ENCODE measurements at places on chromosomes 7 and 10.

- no peak for DNase-seq
- no peaks in the 10 kb centered on the region for H3K27me3 ChIP-seq
These were observed 4.7 kb downstream of the CASD1 start for GRCh38 chr7:94514140-94514889.

GRCh38 chr10:26242706-26243350, 26.3 kb downstream of the GAD2 start:
- H3K4me1 ChIP-seq, result no peaks in the 10 kb centered on the region
- no peaks in the 10 kb centered on the region for H3K27me3 ChIP-seq
- DNase-seq, result no peak
- no peak overlapping the region for H3K4me3 ChIP-seq
- no peaks in the 10 kb centered on the region for H3K36me3 ChIP-seq
- no peak overlapping the region for H3K27ac ChIP-seq

- H3K27me3 ChIP-seq, result peaks cover 44% of the 10 kb centered on the region
- H3K4me1 ChIP-seq, result no peaks in the 10 kb centered on the region
- H3K27ac ChIP-seq, result no peak overlapping the region
- H3K36me3 ChIP-seq, result no peaks in the 10 kb centered on the region
- no peak for DNase-seq
These were observed 2.4 kb upstream of the MEOX2 start for GRCh38 chr7:15688911-15689310.

GRCh38 chr7:630539-630938, 96.0 kb upstream of the DNAAF5 start:
- DNase-seq, result no peak
- no peaks in the 10 kb centered on the region for H3K27me3 ChIP-seq
- no peaks in the 10 kb centered on the region for H3K36me3 ChIP-seq
- no peak overlapping the region for H3K4me3 ChIP-seq
- H3K4me1 ChIP-seq, result no peaks in the 10 kb centered on the region

DNA sequence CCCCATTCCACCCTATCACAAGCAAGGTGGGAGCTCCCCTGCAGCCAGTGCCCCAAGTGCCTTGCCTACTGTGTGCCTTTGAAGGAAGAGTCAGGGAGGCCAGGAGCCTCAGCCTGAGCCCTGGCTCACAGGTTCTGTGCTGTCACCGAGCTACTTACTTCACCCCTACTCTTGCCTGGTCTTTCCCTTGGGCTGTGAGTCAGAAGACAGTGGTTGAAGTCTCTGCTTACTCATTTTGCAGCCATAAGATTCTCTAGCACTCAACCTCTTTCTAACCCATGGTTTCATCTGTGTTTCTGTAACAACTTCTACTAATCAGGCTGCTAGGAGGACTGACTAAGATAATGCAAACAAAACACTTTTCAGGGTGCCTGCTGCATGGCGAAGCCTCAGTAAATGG, 114.5 kb downstream of the PLCE1 start:
- no peak for DNase-seq
- H3K4me1 ChIP-seq, result no peaks in the 10 kb centered on the region
- no peak overlapping the region for H3K4me3 ChIP-seq
- no peak overlapping the region for H3K27ac ChIP-seq
- no peaks in the 10 kb centered on the region for H3K27me3 ChIP-seq

- peaks cover 5% of the 10 kb centered on the region for H3K4me1 ChIP-seq
- peaks cover 4% of the 10 kb centered on the region for H3K27me3 ChIP-seq
- H3K27ac ChIP-seq, result no peak overlapping the region
- no peak for DNase-seq
- H3K4me3 ChIP-seq, result no peak overlapping the region
- no peaks in the 10 kb centered on the region for H3K36me3 ChIP-seq
These were observed 110.3 kb upstream of the ANLN start for GRCh38 chr7:36279200-36279925.

GRCh38 chr10:44706745-44707144, 204.4 kb upstream of the TMEM72 start:
- H3K27me3 ChIP-seq, result no peaks in the 10 kb centered on the region
- no peaks in the 10 kb centered on the region for H3K4me1 ChIP-seq
- no peak overlapping the region for H3K27ac ChIP-seq

DNA sequence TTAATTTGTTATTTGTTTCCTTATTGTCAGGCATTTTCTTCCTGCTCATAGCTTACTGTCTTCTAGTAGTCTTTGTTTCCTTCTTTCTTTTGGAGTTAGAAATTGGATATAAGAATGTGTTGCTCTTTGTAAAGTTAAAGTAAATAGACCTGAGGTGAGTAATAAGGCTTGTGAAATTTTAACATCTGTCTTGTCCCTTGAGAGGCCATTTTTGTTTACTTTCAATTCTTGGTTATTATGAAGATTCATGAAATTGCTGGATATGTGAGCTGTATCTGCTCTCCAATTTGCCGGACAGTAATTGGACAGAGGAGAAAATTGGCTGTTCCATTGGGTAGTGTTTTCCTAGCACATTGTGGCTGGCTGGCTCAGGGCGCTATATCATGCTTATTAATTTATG, 260.7 kb downstream of the EXOC4 start:
- H3K4me3 ChIP-seq, result no peak overlapping the region
- no peak for DNase-seq
- no peaks in the 10 kb centered on the region for H3K4me1 ChIP-seq

DNA sequence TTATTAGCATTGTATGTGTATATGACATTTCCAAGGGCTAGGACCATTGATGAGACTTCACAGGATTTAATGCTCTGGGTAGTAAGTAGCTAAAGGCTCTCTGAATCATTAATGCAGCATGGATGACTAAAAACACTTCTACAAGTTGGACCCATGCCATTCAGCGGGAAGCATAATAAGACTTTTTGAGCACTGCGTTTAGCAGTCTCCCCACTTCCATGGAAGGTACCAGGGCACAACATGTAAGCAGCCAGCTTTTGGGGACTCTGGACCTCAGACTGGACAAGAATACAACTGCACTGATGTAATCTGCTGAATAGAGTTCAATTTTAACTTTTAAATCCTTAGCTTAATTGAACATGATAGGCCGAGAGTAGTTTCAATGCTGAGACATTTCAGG, 191.7 kb upstream of the IMMP2L start:
- peaks cover 3% of the 10 kb centered on the region for H3K36me3 ChIP-seq
- H3K4me3 ChIP-seq, result no peak overlapping the region
- H3K27me3 ChIP-seq, result no peaks in the 10 kb centered on the region
- DNase-seq, result no peak

DNA sequence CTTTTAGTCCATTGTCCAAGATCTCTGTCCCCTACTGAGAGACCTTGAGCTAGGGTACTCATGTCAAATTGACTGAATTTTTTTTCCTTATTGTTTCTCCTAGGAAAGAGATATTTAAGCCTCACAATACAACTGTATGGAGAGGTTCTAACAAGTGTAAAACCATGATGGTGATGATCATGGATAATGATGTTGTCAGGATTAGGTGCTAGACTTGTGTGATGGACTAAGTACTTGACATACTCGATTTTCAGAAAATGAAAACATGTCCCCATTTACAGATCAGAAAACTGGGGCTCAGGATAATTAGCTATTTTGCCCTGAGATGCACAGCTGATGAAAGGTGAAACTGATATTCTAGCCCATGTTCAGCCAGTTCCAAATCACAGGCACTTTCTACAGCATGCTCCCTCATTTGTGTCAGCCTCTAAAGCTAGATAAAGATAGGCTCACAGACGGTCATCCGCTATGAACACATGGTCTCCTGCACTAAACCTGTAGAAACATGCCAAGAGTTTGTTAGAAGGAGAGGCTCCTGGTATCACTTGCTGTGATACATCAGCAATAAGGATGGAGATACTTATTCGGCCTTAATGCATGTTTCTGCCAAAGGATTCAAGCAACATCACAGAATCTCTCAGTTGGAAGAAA, 67.6 kb downstream of the CREB3L2 start:
- H3K27me3 ChIP-seq, result no peaks in the 10 kb centered on the region
- DNase-seq, result no peak
- H3K4me1 ChIP-seq, result peaks cover 33% of the 10 kb centered on the region
- no peak overlapping the region for H3K4me3 ChIP-seq
- peak overlapping the region; percentile 16 for H3K27ac ChIP-seq

DNA sequence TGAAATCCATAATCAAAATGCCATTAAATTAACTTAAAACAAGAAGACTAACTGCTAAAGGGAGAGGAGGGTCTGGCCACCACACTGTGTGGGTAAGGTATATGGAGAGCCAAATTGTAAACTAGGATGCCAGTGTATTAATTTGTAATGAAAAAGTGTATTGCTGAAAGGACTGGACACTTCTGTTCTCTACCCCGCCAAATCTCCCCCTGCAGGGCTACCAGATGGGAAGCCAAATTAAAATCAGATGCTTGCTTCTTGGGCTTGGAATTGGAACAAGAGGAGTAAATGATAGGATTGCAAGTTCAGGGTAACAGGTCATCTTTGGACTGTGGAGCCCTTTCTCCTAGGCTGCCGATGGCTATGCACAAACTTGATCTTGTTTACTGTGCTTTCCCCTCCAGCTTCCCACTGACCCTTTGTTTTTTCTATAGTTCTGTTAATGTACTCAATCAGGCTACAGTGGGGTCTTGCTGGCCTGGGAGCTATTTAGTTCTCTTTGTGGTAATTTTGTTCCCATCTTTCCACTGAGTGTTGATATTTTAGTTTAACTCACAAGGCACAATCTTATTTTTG, 932.1 kb upstream of the C7orf33 start:
- H3K36me3 ChIP-seq, result no peaks in the 10 kb centered on the region
- no peak for DNase-seq
- no peak overlapping the region for H3K27ac ChIP-seq
- H3K4me1 ChIP-seq, result no peaks in the 10 kb centered on the region
- no peaks in the 10 kb centered on the region for H3K27me3 ChIP-seq

GRCh38 chr10:75655791-75656451, 224.5 kb downstream of the LRMDA start:
- no peak for DNase-seq
- H3K27me3 ChIP-seq, result peaks cover 3% of the 10 kb centered on the region
- H3K4me3 ChIP-seq, result no peak overlapping the region

DNA sequence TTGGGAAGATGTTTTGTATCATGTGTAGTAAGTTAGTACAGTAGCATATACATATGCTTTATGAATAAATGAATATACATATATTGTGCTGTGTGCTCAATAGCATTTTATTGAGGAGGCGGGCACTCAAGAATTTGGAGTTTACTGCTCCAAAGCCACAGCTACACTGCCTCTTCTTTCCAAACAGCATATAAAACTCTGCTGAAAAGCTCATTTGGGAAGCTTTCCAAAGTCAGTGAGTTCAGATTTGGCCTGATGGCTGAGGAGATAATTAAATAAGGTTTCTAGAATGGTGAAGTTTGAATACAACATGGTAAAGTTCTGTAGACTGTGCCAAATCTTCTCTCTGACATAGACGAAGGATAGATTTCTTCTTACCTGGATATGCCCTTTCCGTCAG, 29.8 kb downstream of the CDK1 start:
- no peaks in the 10 kb centered on the region for H3K36me3 ChIP-seq
- peaks cover 3% of the 10 kb centered on the region for H3K4me1 ChIP-seq
- H3K27ac ChIP-seq, result no peak overlapping the region
- no peak overlapping the region for H3K4me3 ChIP-seq

GRCh38 chr10:75803816-75804552, 372.6 kb downstream of the LRMDA start:
- H3K27ac ChIP-seq, result no peak overlapping the region
- H3K4me1 ChIP-seq, result no peaks in the 10 kb centered on the region
- DNase-seq, result no peak

DNA sequence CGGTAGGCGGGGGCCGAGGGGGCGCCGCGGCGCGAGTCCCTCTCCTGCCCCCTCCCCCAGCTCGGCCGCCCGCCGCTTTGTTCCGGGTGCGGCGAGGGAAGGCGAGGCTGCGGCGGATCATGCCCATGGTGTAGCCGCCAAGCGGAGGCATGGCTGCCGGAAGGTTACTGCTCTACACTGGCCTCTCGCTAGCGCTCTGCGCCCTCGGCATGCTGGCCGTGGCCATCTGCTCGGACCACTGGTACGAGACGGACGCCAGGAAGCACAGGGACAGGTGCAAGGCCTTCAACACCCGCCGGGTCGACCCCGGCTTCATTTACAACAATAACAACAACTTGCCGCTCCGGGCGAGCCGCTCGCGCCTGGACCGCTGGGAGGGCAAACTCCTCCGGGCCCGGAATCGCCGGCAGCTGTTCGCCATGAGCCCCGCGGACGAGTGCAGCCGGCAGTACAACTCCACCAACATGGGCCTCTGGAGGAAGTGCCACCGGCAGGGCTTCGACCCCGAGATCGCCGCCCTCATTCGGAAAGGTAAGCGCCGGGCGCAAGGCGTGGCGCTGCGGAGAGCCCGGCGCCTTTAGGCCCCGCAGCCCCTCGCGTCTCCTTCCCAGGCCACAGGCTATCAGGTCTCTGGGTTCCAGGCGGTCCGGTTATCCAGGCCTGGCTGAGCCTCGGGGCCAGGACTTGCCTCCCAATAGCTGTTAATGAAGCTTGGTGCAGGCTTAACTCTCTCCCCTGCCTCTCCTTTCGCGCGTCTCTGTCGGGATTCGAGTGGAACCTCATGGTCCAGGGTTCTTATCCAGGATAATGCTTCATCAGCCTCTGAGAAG, 513 bp downstream of the TMEM178B start:
- H3K4me3 ChIP-seq, result peak overlapping the region; percentile 22
- H3K27me3 ChIP-seq, result peaks cover 57% of the 10 kb centered on the region
- H3K4me1 ChIP-seq, result peaks cover 13% of the 10 kb centered on the region
- no peaks in the 10 kb centered on the region for H3K36me3 ChIP-seq
- no peak for DNase-seq

- DNase-seq, result no peak
- H3K36me3 ChIP-seq, result no peaks in the 10 kb centered on the region
- no peak overlapping the region for H3K4me3 ChIP-seq
These were observed 3.5 kb upstream of the GPR37 start for GRCh38 chr7:124769136-124769535.

- no peaks in the 10 kb centered on the region for H3K36me3 ChIP-seq
- no peak overlapping the region for H3K4me3 ChIP-seq
- H3K4me1 ChIP-seq, result no peaks in the 10 kb centered on the region
- no peak for DNase-seq
- H3K27ac ChIP-seq, result no peak overlapping the region
These were observed 203.7 kb upstream of the STK17A start for GRCh38 chr7:43379210-43379609.

DNA sequence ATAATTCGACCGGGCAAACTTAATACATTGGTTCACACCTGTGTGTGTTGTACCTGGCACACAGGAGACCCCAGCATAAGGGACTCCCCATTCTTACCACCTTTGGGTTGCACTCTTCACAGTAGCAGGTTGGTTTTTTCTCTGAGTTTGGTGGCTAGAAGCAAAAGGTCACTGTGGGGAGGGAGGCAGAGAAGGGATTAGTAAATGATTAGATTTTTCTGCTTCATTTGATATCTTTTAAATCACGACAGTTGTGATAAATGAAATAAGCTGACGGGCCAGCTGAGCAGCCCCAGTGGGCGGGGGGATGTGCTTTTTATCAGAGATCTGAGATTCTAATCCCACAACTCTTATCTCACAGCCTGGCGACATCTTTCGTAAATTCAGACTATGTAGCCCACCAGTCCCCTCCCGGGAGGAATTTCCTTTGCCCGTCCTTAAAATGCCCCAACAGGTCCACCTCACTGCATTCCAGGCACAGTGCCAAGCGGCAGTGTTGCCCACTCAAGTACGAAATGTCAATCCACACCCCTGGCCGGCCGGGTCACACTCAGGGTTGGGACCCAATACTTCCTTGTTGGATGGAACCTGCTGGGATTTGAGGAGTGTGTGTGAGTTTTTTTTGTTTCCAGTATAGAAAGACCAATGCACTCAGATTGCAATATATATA, 10.5 kb upstream of the KCP start:
- H3K4me1 ChIP-seq, result no peaks in the 10 kb centered on the region
- H3K27me3 ChIP-seq, result peaks cover 39% of the 10 kb centered on the region
- H3K36me3 ChIP-seq, result no peaks in the 10 kb centered on the region
- no peak overlapping the region for H3K4me3 ChIP-seq

- no peak overlapping the region for H3K4me3 ChIP-seq
- no peaks in the 10 kb centered on the region for H3K36me3 ChIP-seq
- no peak overlapping the region for H3K27ac ChIP-seq
- DNase-seq, result no peak
- H3K4me1 ChIP-seq, result no peaks in the 10 kb centered on the region
- H3K27me3 ChIP-seq, result no peaks in the 10 kb centered on the region
These were observed 31.9 kb downstream of the ADCY1 start for GRCh38 chr7:45606050-45606449.

Measured in keratinocyte (primary cell).